Stimulated activated CD4-positive, alpha-beta T cell treated with anti-CD3 and anti-CD28 coated beads, Interleukin-12 subunit alpha, Interleukin-12 subunit beta, amount 100 ng/mL, for 4 hours (primary cell): ENCODE measurements at places on chromosomes 11 and 22.

DNA sequence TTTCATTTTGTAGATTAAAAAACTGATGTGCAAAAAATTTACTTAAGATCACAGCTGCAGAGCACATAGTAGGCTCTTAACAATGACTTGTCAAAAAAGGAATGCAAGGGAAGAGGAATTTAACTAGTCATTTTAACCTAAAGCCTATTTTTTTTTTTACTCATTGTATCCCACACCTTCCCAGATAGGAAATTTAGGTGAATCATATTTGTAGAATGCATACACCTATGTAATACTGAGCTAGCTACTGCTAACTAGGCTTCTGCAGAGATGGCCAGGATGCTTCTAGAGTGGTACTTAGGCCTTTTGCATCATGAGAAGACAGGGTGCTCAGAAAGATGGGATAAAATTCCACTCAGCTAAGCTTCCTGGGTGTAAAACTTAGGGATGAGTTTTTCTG is 387.3 kb downstream of the AASDHPPT start:
- DNase-seq: no peak

- DNase-seq: peak; percentile 2
Observed at GRCh38 chr11:11620921-11621572, 758 bp downstream of the GALNT18 start.

DNA sequence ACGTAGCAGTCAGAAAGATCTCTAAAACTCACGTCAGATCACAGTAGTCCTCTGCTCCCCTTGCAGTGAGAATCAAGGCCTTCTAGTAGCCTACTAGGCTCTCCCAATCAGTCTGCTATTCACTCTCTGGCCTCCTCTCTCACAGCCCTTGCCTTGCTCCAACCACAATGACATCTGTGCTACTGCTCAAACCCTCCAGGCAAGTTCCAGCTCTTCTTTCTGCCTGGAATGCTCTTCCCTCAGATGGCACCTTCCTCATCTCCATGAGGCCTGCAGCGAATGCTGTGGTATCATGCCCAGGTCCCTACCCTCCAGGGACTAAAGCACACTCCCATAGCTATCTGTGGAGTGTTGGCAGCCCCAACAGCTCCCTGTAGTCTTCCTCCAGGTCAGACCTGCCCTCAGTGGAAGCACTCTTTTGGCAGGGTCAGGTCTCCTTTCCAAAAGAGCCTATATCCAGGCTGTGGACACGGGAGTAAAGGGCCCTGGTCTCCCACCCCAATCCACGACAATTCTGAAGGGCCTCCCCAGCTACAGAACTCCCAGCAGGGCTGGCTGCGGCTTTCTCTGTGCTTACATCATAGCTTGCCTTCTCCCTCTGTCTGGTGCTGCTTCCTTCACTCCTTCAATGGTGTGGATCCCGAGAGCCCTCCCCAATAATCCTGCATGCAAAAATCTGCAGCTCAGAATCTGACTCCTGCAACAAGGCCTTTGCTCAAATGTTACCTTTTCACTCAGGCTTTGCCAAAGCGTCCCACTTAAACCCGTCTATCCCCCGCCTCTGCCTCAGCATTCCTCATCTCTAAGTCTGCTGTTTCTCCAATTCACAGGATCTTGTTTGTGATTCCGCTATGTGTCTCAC is 8.9 kb downstream of the HIRA start:
- no peak for DNase-seq

DNA sequence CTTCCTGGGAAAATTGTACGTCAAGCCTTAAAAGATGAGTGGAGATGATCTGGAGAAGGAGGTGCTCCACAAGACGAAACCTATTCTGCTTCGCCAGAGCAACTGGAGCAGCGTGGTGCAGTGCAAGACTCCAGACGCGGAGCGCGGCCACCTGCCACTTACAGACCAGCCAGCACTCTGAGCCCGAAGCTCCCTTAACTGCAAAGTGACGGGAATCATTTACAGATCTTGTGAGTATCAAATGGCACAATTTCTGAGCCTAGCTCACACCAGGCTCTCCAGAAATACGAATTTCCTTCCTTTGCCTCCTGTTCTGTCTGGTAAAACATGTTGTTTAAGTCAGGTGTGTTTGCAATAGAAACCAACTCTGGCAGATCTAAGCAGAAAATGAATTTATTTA is 369.3 kb downstream of the CADM1 start:
- DNase-seq: no peak

DNA sequence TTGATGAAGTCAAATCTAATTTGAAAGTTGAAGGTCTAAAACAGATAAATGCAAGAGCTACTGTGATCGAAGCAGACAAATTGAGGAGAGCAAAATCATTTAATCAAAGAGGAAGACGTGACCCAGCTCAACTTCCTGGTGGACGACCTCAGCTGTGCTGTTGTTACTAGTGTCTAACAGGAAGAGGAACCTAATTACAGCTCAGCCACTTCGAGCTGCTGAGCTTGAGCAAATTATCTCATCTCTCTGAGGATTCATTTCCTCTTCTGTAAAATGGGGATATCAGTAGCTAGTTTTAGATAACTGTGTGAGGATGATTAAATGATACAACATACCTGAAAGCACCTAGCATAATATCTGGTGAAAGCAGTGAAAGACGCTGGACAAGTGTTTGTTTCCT is 48.6 kb upstream of the OLFML1 start:
- no peak for DNase-seq

- no peak for DNase-seq
Observed at GRCh38 chr22:49753961-49754695, 73.5 kb downstream of the BRD1 start.
